CD4-positive, alpha-beta T cell treated with Interleukin-17A for 4 hours (primary cell): ENCODE measurements at places on chromosomes 6 and 20.

- no peak for DNase-seq
Measured at GRCh38 chr20:57282670-57283361, 16.4 kb upstream of the BMP7 start.

GRCh38 chr20:63292292-63292701 lies 689 bp upstream of the COL20A1 start:
- DNase-seq = no peak

- DNase-seq = no peak
Measured at GRCh38 chr20:3686867-3687321, 5.1 kb upstream of the ADAM33 start.

DNA sequence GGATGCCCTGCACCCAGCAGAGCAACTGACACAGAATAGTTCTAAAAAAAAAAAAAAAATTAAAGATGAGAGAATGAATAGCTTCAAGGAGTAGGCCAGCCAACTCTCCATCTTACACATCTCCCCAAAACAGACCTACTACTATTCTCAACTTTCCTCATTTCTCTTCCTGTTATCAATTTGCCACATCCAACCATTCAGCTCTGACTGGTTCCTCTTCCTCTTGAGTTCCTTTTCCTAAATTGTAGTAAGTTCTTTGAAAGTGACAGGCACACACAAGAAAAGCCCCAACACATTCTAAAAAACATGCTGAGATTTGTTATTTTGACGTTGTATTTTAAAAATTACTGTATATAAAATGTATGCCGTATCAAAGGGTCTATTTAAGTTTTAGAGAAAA lies 117.2 kb downstream of the PDSS2 start:
- DNase-seq = no peak

- DNase-seq = no peak
Measured at GRCh38 chr20:57814529-57814928, 104.7 kb upstream of the PMEPA1 start.

- DNase-seq = no peak
Measured at GRCh38 chr6:44778513-44778912, 391.0 kb downstream of the CDC5L start.

GRCh38 chr6:134469702-134470456 lies 152.0 kb upstream of the SGK1 start:
- no peak for DNase-seq

DNA sequence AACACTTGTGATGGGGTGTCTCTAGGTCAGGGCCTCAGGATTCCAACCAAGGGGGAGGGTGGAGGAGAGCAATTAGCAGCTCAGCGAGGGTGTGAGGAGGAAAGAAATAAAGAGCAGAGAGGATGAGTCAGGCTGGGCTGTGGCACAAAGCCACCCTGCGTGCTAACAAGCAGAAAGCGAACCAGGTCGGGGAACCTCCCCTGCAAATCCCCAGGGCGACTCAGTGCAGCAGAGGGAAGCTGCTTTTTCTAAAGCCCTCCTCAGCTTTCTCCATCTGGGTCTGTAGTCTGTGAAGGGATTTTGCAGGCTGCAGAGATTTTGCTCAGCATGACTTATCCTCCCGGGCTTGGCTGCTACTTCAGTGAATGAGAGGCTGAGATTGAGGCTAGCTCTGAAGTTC lies 6.6 kb upstream of the SPO11 start:
- no peak for DNase-seq

GRCh38 chr6:15310680-15311079 lies 64.8 kb downstream of the JARID2 start:
- DNase-seq = no peak

- no peak for DNase-seq
Measured at GRCh38 chr6:133969285-133969920, 16.4 kb downstream of the TBPL1 start.

GRCh38 chr6:113664909-113665308 lies 192.2 kb upstream of the MARCKS start:
- DNase-seq = no peak

- no peak for DNase-seq
Measured at GRCh38 chr20:45010399-45010828, 44.1 kb downstream of the STK4 start.

DNA sequence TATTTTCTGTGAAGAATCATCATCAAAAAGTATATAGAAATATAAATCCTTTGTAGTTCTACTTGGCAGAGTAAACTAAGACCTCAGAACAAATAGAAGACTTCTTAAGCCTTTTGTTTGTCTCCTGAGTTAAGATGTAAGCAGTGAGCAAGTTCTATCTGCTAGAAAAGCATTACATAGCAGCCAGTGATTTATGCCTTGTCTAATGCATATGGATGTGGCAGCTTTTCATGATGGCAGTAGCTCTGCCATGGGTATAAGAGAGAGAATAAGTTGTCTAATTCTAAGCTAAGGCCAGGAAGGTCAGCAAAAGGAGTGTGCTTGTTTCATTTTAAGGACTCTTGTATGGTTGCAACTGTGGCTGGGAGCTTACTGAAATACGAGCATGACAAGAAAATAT lies 920.2 kb downstream of the GRIK2 start:
- DNase-seq = no peak

DNA sequence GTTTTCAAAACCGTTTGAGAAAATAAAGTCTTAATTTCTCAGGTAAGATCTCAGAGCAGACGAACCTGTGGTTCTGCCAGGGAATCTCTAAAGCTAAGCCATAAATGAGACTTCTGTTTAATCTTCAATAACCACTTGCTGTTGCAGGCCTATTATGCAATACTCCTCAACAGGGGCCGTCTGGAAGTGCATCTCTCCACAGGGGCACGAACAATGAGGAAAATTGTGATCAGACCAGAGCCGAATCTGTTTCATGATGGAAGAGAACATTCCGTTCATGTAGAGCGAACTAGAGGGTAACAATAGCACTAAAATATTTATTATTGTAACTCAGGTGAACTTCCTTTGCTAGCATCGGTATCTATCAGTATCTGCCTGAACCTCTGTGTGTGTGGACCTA lies 223.7 kb downstream of the ARHGAP18 start:
- no peak for DNase-seq

- peak; percentile 24 for DNase-seq
Measured at GRCh38 chr6:659716-660581, 3.0 kb upstream of the HUS1B start.

DNA sequence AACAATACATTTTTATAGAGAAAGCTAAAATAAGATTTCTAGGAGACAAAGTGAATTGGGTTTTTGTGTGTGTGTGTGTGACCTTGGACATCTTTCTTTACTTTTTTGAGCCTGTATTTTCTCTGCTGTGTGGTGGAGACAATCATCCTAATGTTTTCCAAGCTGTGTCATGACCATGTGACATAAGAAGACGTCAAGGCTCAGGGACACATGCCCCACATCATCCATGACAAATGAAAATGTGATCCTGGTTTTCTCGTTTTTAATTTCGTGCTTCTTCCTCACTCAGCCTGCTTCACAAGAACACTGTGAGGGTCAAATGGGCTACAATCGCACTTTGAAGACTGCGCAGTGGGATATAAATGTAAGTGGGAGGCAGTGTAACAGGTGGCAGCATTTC lies 3.9 kb upstream of the BTNL2 start:
- DNase-seq = no peak

DNA sequence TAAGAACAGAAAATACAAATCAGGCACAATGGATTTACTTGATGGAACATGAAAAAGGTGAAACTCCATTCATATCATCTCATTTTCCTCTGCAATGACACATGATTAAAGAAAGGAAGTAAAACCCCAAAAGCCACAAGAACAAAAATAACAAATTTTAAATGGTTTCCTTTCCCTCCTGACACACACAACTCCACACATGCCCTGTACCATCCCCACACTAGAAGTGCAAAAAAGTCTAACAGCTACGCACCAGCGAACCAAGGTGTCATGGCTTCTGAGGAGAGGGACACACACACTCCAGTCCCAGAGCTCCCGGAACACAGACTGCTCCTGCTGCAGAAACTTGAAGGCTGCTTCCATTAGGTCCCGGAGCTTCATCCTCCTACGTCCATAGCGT lies 25.3 kb downstream of the MDN1 start:
- peak; percentile 38 for DNase-seq

DNA sequence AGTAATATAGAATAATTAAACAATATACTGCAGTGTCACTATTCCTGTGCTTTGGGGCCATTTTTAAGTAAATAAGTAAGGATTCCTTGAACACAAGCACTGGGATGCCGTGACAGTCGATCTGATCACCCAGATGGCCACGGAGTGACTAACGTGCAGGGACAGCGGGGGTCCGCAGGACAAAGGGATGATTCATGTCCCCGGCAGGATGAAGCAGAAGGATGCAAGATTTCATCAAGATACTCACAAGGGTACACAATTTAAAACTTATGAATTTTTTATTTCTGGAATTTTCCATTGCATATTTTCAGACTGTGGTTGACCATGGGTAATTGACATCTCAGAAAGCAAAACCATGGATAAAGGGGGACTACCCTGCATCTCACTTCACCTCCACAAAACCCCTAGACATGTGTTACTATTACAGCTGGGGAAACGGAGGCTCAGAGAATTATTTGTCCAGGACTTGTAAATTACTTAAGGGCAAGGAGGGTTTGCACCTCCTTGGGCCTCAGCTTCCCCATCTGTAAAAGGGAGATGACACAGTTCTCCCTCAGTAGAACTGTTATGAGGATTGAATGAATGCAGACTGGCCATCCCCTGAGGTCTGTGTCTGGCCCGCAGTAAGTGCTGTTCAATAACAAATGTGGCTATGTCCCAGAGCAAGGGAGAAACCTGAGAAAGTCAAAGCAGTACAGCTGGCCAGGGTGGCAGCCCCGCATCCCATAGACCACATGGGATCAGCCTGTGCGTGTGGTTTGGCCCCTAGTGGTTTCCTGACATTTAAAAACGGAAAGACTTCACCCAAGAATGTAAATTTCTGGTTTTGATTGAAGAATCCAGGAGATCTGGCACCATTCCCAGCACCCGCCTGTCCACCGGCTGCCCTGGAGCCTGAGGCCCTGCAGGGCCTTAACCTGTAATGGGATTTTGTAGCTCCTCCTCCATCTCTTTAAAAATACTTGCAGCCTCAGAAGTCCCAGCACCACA lies 235.5 kb downstream of the BMP7 start:
- no peak for DNase-seq

DNA sequence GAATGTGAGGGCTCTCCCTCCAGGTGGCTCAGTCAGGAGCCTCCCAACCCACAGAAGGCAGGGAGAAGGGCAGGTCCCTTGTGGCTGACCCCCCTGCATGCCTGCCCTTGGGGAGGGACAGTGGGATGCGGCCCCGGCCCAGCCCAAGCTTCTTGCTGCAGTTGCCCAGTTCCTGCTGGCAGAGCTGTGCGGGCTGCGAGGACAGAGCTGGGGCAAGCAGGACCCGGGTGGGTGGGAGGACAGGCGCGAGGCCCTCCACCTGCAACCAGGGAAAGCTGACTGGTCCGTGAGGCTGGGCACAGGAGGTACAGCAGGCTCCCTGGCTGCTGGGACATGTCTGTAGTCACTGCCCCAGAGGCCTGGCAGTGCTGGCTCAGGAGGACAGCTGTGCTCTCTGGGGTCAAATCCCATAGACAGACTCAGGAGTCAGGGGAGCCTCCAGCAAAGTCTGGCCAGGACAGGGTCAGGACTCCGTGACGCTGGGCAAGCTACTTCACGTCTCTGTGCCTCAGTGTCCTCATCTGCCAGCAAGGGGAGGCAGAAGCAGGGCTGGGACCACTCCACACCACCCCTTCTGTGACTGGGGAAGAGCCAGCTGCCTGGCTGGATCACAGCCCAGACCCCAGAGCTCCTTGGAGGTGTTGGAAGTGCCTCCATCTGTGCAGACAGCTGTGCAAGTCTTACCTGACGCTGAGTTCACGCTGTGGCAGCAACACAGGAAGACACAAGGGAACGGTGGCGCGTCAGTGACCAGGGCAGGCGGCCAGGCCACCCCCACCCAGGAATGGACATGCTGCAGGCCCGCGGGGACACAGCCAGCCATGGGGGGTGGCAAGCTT lies 13.0 kb downstream of the UCKL1 start:
- DNase-seq = no peak

DNA sequence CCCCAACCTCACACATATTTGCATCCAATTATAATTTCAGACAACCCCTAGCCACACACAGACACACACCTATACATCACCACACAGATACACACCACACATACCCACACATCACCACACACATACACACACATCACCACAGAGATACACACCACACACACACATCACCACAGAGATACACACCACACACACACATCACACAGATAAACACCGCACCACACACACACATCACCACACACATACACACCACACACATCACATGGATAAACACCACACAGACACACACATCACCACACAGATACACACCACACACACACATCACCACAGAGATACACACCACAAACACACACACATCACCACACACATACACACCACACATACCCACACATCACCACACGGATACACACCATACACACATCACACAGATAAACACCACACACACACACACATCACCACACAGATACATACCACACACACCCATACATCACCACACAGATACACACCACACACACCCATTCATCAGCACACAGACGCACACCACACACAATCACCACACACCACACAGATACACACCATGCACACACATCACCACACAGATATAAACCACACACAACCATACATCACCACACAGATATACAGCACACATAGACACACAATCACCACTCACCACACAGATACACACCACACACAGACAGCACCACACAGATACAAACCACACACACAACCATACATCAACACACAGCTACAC lies 74.6 kb downstream of the GRM4 start:
- no peak for DNase-seq

DNA sequence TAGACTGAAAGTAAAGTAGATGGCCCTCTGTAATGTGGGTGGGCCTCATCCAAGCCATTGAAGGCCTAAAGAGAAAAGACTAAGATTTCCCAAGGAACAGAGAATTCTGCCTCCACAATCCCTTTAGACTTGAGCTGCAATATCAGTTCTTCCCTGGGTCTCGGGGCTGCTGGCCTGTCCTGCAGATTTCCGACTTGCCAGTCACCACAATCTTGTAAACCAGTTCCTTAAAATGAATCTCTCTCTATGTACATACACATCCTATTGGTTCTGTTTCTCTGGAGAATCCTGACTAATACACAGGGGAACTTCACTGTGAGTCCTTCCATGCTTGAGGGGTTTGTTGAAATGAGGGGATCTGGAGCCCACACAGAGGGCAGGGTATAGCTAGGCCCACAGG lies 12.9 kb downstream of the CCDC170 start:
- no peak for DNase-seq

DNA sequence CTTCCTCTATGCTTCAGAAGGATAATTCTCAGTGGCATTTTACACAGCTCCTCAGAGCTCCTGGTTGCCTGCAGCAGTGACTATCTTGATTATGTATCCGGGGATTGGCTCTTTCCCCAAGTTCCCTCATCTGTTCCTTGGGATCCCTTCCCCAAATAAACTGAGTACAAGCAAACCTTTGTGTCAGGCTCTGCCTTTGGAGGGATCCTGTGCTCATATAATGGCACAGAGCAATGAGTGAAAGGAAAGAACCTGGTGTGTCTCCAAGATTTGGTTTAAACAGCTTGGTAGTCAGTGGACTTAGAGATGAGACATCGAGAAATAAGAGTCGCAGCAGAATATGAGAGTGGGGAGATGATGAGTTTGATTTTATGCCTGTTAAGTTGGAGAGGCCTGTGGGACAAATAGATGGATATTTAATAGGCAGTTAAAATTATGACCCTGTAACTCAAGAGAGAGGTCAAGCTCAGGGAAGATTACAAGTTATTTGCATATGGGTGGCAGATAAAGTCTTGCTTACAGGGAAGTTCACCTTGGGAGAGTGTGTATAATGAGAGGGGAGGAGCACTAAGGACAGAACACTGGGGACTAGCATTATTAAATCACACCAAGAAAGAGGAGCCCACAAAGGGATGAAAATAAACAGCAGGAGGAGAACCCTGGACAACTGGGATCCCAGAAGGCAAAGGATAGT lies 44.1 kb upstream of the GCLC start:
- DNase-seq = no peak

- DNase-seq = no peak
Measured at GRCh38 chr20:23257106-23257761, 93.4 kb upstream of the NXT1 start.
